ENCODE measurements at places on chromosomes 4 and X.

DNA sequence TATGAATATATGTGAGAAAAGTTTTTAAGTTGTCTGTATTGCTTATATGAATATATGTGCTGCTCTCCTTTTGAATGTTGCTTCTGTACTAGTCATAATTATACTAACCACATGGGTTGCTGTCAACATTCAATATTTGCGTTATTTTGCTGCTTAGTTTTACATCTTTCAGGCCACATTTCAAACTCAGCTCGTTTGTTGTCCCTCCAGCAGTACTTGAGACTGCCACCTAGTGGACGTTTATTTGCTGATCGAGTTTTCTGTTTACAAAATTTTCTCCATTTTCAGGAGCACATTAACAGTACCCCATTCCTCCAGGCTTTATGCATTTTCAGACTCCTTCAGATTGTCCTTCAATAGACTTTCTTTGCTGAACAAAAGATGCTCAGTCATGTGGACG, 75.8 kb downstream of the NUDT11 start:
- DNase-seq: no peak

GRCh38 chr4:11614426-11614825, 185.7 kb upstream of the HS3ST1 start:
- DNase-seq: no peak

DNA sequence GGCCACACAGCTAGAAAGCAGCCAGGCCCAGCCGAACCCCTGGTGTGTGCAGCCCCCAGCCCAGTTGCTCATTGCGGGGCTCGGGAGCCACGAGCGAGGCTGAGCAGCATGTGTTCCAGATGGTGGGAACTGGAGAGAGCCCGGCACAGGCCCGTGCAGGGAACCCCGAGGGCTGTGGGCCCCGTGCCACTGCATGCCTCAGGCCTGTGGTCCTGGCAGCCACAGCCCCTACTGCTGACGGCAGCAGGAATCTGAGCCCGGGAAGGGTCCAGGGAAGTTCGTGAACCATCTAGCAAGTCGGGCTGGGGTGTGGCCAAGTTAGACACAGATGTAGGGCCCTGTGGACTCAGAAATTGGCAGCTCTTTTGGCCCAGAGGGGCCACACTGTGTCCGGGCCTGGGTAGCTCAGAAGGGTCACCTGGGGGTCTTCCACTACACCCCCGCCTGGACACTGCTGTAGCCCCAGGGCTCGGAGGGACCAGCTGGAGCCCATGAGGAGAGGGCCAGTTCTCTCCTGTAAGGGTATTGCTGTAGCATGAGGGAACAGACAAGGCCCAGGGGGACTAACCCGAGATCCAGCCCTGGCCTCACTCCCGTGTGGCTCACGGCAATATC, 12.1 kb downstream of the HTRA3 start:
- DNase-seq: no peak

- DNase-seq: no peak
These were observed 296.2 kb downstream of the PDHA2 start for GRCh38 chr4:96136056-96136455.

- no peak for DNase-seq
These were observed 95.6 kb upstream of the CBR4 start for GRCh38 chr4:169105620-169106019.

GRCh38 chrX:40273356-40274050, 175.7 kb upstream of the BCOR start:
- DNase-seq: peak; percentile 1

Data from nucleus accumbens (tissue), 56 donors.